ENCODE measurements at places on chromosomes 3 and 15. TPM values are rescaled to one million over a fixed set of nuclear protein-coding genes. Genes with fewer than 3 reads are reported as not detected.

AMIGO3 gene
- 1.3 TPM for total RNA-seq

ZNF770 gene
- 83.9 TPM for total RNA-seq

VWA5B2 gene
- 0.63 TPM for total RNA-seq

THPO gene
- 0.63 TPM for total RNA-seq

HIGD2B gene
- total RNA-seq = not detected

MGLL gene
- 62.9 TPM for total RNA-seq

IL20RB gene
- 1.3 TPM for total RNA-seq

CPEB1 gene
- total RNA-seq = 4.7 TPM

CGNL1 gene
- total RNA-seq = 5.3 TPM

TEX55 gene
- total RNA-seq = not detected

STAB1 gene
- 11.9 TPM for total RNA-seq

GOLGA6L10 gene
- 14.1 TPM for total RNA-seq

ULK4 gene
- 30.0 TPM for total RNA-seq

PLCD1 gene
- total RNA-seq = 4.7 TPM

MCTP2 gene
- 0.94 TPM for total RNA-seq

ECE2 gene
- 6.9 TPM for total RNA-seq

ALDH1A3 gene
- total RNA-seq = 0.63 TPM

SLC7A14 gene
- 5.6 TPM for total RNA-seq

CPLX3 gene
- 1.6 TPM for total RNA-seq

ZDHHC19 gene
- not detected for total RNA-seq

CFAP161 gene
- 3.4 TPM for total RNA-seq

HTR3E gene
- not detected for total RNA-seq

LMCD1 gene
- total RNA-seq = 1.9 TPM

ALPK3 gene
- 1.6 TPM for total RNA-seq

CADPS gene
- 418 TPM for total RNA-seq

MST1R gene
- total RNA-seq = 3.8 TPM

CCR3 gene
- total RNA-seq = not detected

Measured in parietal lobe (tissue), 2 donors.